ENCODE measurements at places on chromosomes 11 and 22. TPM values are rescaled to one million over a fixed set of nuclear protein-coding genes. Genes with fewer than 3 reads are reported as not detected.

Gene POU2AF2
- total RNA-seq = not detected

Gene MN1
- 0.06 TPM for total RNA-seq

Gene LRRN4CL
- 0.21 TPM for total RNA-seq

Gene ZP1
- total RNA-seq = not detected

Gene B3GAT1
- total RNA-seq = 0.04 TPM

Gene HORMAD2
- not detected for total RNA-seq

Gene SLC6A5
- not detected for total RNA-seq

GRCh38 chr11:68872216-68873003 lies 30.7 kb upstream of the CPT1A start:
- peaks cover 17% of the 10 kb centered on the region for H3K4me1 ChIP-seq
- H3K36me3 ChIP-seq = no peaks in the 10 kb centered on the region
- DNase-seq = no peak

- no peak overlapping the region for H3K4me3 ChIP-seq
- no peak for DNase-seq
- no peak overlapping the region for H3K27ac ChIP-seq
- peaks cover 29% of the 10 kb centered on the region for H3K4me1 ChIP-seq
Measured at GRCh38 chr11:122814401-122814800, 23.9 kb upstream of the CRTAM start.

- no peaks in the 10 kb centered on the region for H3K4me1 ChIP-seq
- no peak for DNase-seq
- H3K36me3 ChIP-seq = no peaks in the 10 kb centered on the region
- no peaks in the 10 kb centered on the region for H3K27me3 ChIP-seq
Measured at GRCh38 chr11:26949846-26950245, 44.1 kb upstream of the FIBIN start.

- H3K36me3 ChIP-seq = no peaks in the 10 kb centered on the region
- DNase-seq = no peak
- H3K4me1 ChIP-seq = no peaks in the 10 kb centered on the region
- no peak overlapping the region for H3K27ac ChIP-seq
- H3K27me3 ChIP-seq = peaks cover 12% of the 10 kb centered on the region
- H3K4me3 ChIP-seq = no peak overlapping the region
Measured at GRCh38 chr22:47848184-47848920, 1085.9 kb downstream of the TBC1D22A start.

Gene DLG2
- total RNA-seq = 1.9 TPM

DNA sequence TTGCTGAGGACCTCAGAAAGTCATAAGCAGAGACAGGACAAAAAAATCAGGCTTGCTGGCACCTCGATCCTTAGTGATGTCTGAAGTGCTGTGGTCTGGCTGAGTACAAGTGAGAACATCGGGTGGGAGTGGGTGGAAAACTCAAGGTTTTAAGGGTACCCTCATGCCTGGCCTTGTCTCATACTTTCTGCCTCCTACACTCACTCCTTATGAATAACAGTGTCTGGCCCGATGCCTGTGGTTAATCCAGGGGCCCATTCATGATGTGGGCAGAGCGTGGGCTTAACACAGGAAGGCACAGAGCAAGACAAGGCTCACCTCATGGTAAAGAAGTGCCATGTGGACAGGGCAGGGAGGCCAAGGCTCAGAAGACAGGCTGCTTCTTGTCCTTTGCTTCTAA lies 11.0 kb upstream of the UCP3 start:
- peak; percentile 69 for DNase-seq
- H3K27ac ChIP-seq = no peak overlapping the region
- H3K4me3 ChIP-seq = peak overlapping the region; percentile 18
- H3K36me3 ChIP-seq = peaks cover 32% of the 10 kb centered on the region

Gene TRIM77
- not detected for total RNA-seq

DNA sequence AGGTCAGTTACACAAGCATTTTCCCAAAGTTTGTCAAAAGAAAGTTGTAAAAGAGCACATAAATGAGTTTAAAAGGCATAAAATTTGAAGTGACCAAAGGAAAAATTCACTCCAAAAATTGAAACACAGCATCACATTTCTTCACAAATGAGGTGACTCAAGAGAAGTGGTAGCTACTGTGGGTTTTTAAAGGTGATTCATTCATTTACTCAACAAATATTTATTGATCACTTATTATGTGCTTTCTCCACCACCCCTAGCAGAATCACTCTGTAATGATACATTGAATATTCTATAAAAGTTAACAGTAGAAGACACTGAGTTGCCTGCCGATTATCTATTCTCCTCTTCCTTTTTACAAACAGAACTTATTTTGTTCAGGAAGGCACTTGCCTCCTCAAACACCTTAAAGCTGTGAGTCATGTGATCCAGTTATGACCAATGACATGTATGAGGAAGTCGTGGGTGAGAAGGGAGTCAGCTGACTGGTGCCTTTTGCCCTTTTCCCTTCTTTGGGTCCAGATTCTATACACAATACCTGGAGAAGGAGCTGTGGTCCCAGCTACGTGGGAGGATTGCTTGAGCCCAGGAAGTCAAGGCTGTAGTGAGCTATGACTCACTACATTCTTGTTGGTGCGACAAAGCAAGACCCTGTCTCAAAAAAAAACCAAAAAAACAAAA lies 67.7 kb upstream of the CLNS1A start:
- peaks cover 17% of the 10 kb centered on the region for H3K36me3 ChIP-seq
- H3K4me3 ChIP-seq = no peak overlapping the region
- peaks cover 32% of the 10 kb centered on the region for H3K4me1 ChIP-seq
- H3K27ac ChIP-seq = peak overlapping the region; percentile 82
- H3K27me3 ChIP-seq = no peaks in the 10 kb centered on the region
- peak; percentile 4 for DNase-seq

DNA sequence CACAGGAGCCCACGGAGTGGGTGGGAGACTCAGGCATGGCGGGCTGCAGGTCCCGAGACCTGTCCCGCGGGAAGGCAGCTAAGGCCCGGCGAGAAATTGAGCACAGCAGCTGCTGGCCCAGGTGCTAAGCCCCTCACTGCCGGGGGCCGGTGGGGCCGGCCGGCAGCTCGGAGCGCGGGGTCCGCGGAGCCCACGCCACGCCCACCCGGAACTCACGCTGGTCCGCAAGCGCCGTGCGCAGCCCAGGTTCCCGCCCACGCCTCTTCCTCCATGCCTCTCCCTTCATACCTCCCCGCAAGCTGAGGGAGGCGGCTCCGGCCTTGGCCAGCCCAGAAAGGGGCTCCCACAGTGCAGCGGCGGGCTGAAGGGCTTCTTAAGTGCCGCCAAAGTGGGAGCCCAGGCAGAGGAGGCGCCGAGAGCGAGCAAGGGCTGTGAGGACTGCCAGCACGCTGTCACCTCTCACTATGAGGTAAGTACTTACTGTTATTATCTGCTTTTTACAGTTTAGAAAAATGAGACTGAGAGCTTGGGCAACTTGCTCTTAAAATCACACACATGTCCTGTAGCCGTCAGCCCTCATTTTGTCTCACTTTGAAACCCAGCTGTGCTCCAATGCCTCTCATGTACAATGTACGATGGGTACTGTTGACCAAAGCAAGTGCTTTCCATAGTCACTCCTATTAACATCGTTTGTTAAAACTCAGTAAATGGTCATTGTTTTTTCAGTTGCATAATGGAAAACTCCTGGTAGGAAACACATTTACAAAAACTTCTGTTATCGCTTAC lies 12.2 kb upstream of the OR10D3 start:
- DNase-seq = no peak
- H3K36me3 ChIP-seq = no peaks in the 10 kb centered on the region
- H3K4me3 ChIP-seq = no peak overlapping the region
- H3K27ac ChIP-seq = no peak overlapping the region
- H3K4me1 ChIP-seq = peaks cover 2% of the 10 kb centered on the region

DNA sequence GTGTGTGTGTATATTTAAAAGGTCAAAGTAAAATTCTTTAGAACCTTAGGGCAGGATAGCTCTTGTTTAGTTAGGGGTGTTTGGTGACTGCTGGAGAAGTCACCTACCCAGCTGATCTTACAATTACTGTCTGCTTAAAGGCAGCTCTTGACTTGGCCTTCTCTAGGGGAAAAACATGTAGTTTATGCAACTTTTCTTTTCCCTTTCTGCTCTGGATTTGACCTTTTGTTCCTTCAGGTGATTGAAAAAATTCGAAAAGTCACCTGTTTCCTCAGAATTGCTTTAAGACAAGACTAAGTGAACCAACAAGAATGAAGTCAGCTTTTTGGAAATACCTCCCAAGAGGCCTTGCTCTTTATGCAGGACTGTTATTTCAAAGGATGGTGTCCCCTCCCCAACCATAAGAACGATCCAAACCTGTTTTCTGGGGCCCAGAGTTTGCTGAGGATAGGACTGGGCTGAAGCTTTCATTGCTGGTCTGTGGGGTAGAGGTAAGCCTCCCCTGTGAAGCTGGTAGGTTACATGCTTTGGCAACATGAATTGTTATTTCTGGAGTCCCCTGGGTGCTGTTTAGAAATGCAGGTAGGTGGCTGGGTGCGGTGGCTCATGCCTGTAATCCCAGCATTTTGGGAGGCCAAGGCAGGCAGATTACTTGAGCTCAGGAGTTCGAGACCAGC lies 111.2 kb downstream of the PTPRJ start:
- no peak overlapping the region for H3K27ac ChIP-seq
- peaks cover 23% of the 10 kb centered on the region for H3K4me1 ChIP-seq
- no peaks in the 10 kb centered on the region for H3K36me3 ChIP-seq
- H3K4me3 ChIP-seq = no peak overlapping the region
- H3K27me3 ChIP-seq = no peaks in the 10 kb centered on the region

Gene BBOX1
- not detected for total RNA-seq

Gene PKP3
- not detected for total RNA-seq

GRCh38 chr11:7020183-7020917 lies at the start of the genes NLRP14 and ZNF214:
TSS of gene NLRP14 (plus strand) at chr11:7020479. CDS start at chr11:7038587, 18,108 bp downstream.
TSS of gene ZNF214 (minus strand) at chr11:7020346. CDS start at chr11:7002835, 17,511 bp downstream.
- H3K27ac ChIP-seq = no peak within 1 kb of the TSS
- H3K4me1 ChIP-seq = peaks cover 6% of the 10 kb centered on the region
- H3K4me3 ChIP-seq = peak within 1 kb of the TSS; percentile 57
- no peak for DNase-seq
- no peaks in the 10 kb centered on the region for H3K36me3 ChIP-seq

GRCh38 chr11:8285796-8286195 lies 22.1 kb upstream of the LMO1 start:
- no peak for DNase-seq
- peaks cover 9% of the 10 kb centered on the region for H3K27me3 ChIP-seq
- H3K4me1 ChIP-seq = no peaks in the 10 kb centered on the region
- no peak overlapping the region for H3K4me3 ChIP-seq

DNA sequence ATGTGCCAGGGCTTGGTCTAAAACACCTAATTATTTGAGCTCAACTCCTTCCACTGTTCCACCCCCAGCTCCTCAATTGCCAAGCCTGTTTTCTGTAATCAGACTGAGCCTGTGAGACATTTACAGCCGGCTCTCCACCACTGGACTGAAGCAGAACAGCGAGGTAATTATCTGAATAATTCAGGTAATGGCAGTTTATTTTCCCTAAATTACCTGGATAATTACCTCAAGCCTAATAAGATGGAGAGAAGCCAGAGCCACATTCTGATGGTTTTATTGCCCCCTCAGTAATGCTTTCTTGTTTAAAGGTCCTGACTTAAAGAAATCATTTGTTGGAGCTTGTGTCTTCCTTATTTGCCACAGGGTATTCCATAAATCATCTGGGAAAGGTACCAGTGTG lies 64.2 kb downstream of the FZD4 start:
- H3K36me3 ChIP-seq = no peaks in the 10 kb centered on the region
- H3K27ac ChIP-seq = no peak overlapping the region
- H3K4me3 ChIP-seq = no peak overlapping the region

- H3K36me3 ChIP-seq = no peaks in the 10 kb centered on the region
- H3K4me3 ChIP-seq = no peak overlapping the region
- H3K4me1 ChIP-seq = no peaks in the 10 kb centered on the region
- peaks cover 6% of the 10 kb centered on the region for H3K27me3 ChIP-seq
- no peak overlapping the region for H3K27ac ChIP-seq
- DNase-seq = no peak
Measured at GRCh38 chr11:120105576-120105975, 32.3 kb downstream of the TRIM29 start.

GRCh38 chr11:80379620-80380278 lies 938.9 kb upstream of the TENM4 start:
- H3K4me1 ChIP-seq = no peaks in the 10 kb centered on the region
- no peak overlapping the region for H3K27ac ChIP-seq
- H3K27me3 ChIP-seq = no peaks in the 10 kb centered on the region
- no peak for DNase-seq

DNA sequence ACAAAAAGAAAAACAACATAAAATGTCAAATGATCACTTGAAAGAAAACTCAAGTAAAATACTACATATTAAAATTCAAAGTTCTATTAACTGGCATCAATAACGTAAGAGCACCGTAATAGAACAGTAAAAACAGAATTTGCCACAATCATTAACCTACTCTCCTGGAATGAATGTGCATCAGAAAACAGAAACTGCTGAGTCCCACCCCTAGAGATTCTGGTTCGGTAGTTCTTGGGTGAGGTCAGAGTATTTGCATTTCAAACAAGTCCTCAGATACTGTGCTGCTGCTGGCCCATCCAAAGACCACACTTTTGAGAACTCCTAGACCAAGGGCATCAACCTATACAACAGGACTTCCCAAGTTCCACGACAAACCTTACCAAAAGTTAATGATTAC lies 23.5 kb downstream of the PITPNB start:
- DNase-seq = no peak
- no peaks in the 10 kb centered on the region for H3K27me3 ChIP-seq
- H3K27ac ChIP-seq = no peak overlapping the region
- H3K4me3 ChIP-seq = no peak overlapping the region
- peaks cover 23% of the 10 kb centered on the region for H3K36me3 ChIP-seq
- peaks cover 9% of the 10 kb centered on the region for H3K4me1 ChIP-seq

DNA sequence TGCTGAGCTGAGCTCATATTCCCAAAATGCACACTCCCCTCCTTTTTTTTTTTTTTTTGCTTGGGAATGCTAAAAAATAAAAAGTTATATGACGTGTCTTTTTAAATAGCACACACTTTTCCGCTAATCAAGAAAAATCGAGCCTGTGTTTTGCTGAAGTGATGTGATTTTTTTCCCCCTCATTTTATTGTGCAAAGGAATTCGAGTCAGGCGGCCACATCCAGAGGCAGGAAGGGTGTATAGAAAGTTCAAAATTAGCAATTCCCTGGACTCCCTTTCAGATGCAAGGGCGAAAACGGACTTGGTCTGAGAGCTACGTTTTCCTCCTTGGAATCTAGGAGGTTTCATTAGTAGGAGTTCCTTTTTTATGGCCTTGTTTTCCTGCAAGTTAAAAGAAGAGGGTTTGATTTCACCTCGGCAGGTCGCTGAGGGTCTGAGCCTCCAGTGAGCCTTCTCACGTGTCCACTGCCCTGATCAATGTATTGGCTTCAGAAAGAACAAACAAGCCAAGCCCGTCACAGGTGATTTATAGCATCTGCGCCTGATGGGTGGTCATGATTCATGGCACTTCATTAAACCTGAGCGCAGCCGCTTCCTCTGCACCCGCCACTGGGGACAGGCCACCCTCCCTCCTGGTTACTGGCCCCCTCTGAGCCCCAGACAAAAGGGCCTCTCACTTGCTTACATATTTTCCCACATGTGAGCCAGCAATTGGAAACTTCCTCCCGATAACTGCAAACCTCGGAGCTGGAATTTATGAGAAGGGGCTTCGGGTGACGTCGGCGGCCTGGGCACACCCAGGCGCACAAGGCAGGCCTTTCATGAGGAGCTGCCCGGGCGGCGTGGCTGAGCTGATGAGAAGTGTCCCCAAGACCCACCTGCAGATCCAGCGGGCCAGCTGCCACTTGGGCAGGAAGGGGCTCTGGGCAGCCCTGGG lies 64.4 kb upstream of the LINC01488 start:
- no peaks in the 10 kb centered on the region for H3K36me3 ChIP-seq
- no peaks in the 10 kb centered on the region for H3K4me1 ChIP-seq
- no peaks in the 10 kb centered on the region for H3K27me3 ChIP-seq
- no peak overlapping the region for H3K4me3 ChIP-seq

Gene KRTAP5-2
- not detected for total RNA-seq

- no peak for DNase-seq
- no peak overlapping the region for H3K4me3 ChIP-seq
- no peaks in the 10 kb centered on the region for H3K36me3 ChIP-seq
Measured at GRCh38 chr11:81104051-81104450, 1629.6 kb downstream of the FAM181B start.
